ENCODE measurements at places on chromosomes 11 and 22. TPM values are rescaled to one million over a fixed set of nuclear protein-coding genes. Genes with fewer than 3 reads are reported as not detected.

TST gene
- 3.7 TPM for total RNA-seq

CHRDL2 gene
- total RNA-seq = not detected

CCDC87 gene
- total RNA-seq = 0.27 TPM

HIC2 gene
- total RNA-seq = 6.1 TPM

DAGLA gene
- 0.20 TPM for total RNA-seq

DUSP8 gene
- 2.3 TPM for total RNA-seq

GAL3ST1 gene
- total RNA-seq = 0.13 TPM

OR9Q2 gene
- not detected for total RNA-seq

DNA sequence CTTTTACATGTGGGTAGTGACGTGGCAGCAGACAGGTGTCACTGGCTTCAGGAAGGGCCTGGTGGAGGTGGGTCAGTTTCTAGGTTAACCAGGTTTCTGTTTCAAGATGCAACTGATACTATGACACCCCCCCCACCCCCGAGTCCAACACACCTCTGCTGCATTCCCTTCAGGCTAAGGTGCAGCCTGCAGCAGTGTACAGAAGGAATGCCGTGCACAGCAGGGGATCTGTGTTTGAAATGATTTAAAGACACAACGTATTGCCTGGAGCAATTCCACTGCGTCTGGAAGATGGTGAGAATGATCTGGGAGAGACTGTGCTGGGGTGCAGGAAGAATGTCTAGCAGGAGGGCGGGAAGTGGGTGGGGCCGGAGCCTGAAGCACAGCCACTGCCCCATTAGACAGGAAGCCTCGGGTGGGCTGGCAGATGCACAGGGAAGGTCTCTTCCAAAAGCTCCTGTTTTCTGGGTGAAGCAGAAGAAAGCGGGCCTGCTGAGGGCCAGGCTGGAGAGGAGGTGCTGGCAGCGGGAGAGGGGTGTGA is 11.9 kb upstream of the TESMIN start:
- H3K4me3 ChIP-seq = no peak overlapping the region
- H3K27me3 ChIP-seq = no peaks in the 10 kb centered on the region
- H3K4me1 ChIP-seq = no peaks in the 10 kb centered on the region
- H3K27ac ChIP-seq = no peak overlapping the region
- peaks cover 17% of the 10 kb centered on the region for H3K36me3 ChIP-seq

- H3K36me3 ChIP-seq = no peaks in the 10 kb centered on the region
- no peak for DNase-seq
- no peak overlapping the region for H3K27ac ChIP-seq
- H3K4me1 ChIP-seq = no peaks in the 10 kb centered on the region
Measured at GRCh38 chr11:92837595-92837994, 131.9 kb upstream of the MTNR1B start.

- no peak overlapping the region for H3K27ac ChIP-seq
- no peaks in the 10 kb centered on the region for H3K36me3 ChIP-seq
- H3K27me3 ChIP-seq = no peaks in the 10 kb centered on the region
- peaks cover 16% of the 10 kb centered on the region for H3K4me1 ChIP-seq
- no peak for DNase-seq
Measured at GRCh38 chr11:123235656-123236261, 40.7 kb upstream of the CLMP start.

DNA sequence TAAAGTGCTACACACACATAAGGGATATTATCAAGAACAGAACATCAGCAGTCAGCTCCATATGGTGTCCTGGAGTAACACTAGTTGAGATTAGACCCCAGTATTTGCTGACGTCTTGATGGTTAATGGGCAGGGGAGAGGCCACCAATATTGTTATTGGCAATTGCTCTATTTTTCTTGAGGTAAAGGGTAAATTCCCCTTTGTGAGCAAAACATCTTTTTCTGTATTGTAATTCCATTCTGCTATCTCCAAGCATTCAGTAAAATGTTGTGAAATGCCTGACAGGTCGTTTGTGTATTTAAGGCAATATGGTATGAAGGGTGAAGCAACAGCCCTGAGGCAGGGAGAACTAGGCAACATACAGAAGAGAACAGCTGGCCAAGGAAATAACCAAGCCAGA is 21.9 kb downstream of the PC start:
- no peaks in the 10 kb centered on the region for H3K4me1 ChIP-seq
- DNase-seq = no peak
- H3K36me3 ChIP-seq = no peaks in the 10 kb centered on the region
- no peaks in the 10 kb centered on the region for H3K27me3 ChIP-seq
- H3K4me3 ChIP-seq = no peak overlapping the region
- no peak overlapping the region for H3K27ac ChIP-seq

DNA sequence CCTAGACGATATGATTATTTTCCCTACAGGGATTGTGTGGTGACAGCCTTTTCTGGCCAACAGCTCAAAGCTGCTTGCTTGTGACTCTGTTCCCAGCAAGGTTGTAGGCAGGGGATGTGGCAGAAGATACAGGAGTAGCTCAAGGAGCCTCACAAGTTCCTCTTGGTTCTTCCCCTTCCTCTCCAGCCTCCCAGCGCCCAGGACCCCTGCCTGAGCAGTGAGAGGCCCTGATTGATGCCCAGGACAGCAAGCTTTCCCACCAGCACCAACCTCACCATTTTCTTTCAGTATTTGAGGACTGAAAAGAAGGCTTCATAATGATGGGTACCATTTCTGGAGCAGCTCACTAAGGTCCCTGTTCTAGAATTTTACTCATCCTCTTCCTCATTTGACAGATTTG is 248.0 kb downstream of the TENM4 start:
- H3K27me3 ChIP-seq = no peaks in the 10 kb centered on the region
- no peak overlapping the region for H3K4me3 ChIP-seq
- no peak for DNase-seq
- no peaks in the 10 kb centered on the region for H3K36me3 ChIP-seq
- H3K27ac ChIP-seq = no peak overlapping the region
- no peaks in the 10 kb centered on the region for H3K4me1 ChIP-seq

GRCh38 chr11:18392434-18393321 is 1.7 kb upstream of the LDHA start:
- no peaks in the 10 kb centered on the region for H3K27me3 ChIP-seq
- no peak overlapping the region for H3K4me3 ChIP-seq
- peaks cover 17% of the 10 kb centered on the region for H3K4me1 ChIP-seq
- H3K27ac ChIP-seq = peak overlapping the region; percentile 1

GRCh38 chr11:61345954-61346843 is 13.2 kb downstream of the TKFC start:
- no peak overlapping the region for H3K27ac ChIP-seq
- H3K27me3 ChIP-seq = no peaks in the 10 kb centered on the region
- peaks cover 15% of the 10 kb centered on the region for H3K36me3 ChIP-seq
- H3K4me1 ChIP-seq = no peaks in the 10 kb centered on the region
- H3K4me3 ChIP-seq = no peak overlapping the region

DNA sequence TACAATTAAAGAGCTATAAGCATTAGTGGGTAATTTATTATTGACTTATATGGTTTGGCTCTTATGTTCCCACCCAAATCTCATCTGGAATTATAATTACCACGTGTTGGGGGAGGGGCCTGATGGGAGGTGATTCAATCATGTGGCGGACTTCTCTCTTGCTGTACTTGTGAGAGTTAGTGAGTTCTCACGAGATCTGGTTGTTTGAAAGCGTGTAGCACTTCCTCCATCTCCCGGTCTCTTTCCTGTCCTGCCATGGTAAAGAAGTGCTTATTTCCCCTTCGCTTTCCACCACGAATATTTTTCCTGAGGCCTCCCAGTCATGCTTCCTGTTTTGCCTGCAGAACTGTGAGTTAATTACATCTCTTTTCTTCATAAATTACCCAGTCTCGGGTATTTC is 28.1 kb upstream of the CHORDC1 start:
- H3K27me3 ChIP-seq = no peaks in the 10 kb centered on the region
- H3K27ac ChIP-seq = no peak overlapping the region
- no peak overlapping the region for H3K4me3 ChIP-seq
- no peaks in the 10 kb centered on the region for H3K4me1 ChIP-seq
- no peaks in the 10 kb centered on the region for H3K36me3 ChIP-seq

- DNase-seq = no peak
- no peaks in the 10 kb centered on the region for H3K4me1 ChIP-seq
- no peak overlapping the region for H3K27ac ChIP-seq
- H3K27me3 ChIP-seq = no peaks in the 10 kb centered on the region
Measured at GRCh38 chr11:134202661-134203060, 21.1 kb downstream of the NCAPD3 start.

DNA sequence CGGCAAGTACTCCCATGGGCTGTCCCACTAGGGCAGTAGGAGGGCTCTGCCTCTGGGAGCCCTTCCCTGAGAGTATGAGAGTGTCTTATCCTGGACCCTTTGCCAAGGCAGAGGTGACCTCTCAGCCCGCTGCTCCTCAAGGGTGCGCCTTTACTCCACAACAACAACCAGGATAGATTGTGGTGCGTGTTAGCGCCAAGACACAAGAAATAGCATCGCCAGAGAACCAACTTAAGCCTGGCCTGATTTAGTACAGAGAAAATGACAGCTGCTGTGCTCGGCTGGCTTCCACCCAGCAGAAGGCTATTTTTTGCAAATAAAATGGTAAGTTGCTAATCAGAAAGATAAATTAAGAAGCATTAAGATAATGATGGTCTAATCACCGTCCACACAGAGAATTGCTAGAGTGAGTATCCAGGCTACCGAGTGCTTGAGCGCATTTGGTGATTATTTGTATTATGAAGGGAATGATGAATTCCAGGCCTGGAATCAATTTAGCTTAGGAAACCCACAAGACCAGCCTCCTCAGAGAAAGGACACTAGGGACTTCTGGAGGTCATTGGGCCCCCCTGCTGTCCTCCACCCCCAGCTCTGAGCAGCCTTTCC is 119.8 kb downstream of the PKNOX2 start:
- H3K27me3 ChIP-seq = no peaks in the 10 kb centered on the region
- DNase-seq = no peak
- H3K4me3 ChIP-seq = no peak overlapping the region

- no peaks in the 10 kb centered on the region for H3K27me3 ChIP-seq
- no peaks in the 10 kb centered on the region for H3K36me3 ChIP-seq
- H3K4me3 ChIP-seq = no peak overlapping the region
- H3K4me1 ChIP-seq = no peaks in the 10 kb centered on the region
- no peak overlapping the region for H3K27ac ChIP-seq
- no peak for DNase-seq
Measured at GRCh38 chr11:122900587-122901202, 18.1 kb downstream of the JHY start.

- no peaks in the 10 kb centered on the region for H3K27me3 ChIP-seq
- no peak overlapping the region for H3K27ac ChIP-seq
- peaks cover 34% of the 10 kb centered on the region for H3K36me3 ChIP-seq
- H3K4me3 ChIP-seq = no peak overlapping the region
- H3K4me1 ChIP-seq = no peaks in the 10 kb centered on the region
Measured at GRCh38 chr11:77619576-77620198, 17.9 kb downstream of the CLNS1A start.

DNA sequence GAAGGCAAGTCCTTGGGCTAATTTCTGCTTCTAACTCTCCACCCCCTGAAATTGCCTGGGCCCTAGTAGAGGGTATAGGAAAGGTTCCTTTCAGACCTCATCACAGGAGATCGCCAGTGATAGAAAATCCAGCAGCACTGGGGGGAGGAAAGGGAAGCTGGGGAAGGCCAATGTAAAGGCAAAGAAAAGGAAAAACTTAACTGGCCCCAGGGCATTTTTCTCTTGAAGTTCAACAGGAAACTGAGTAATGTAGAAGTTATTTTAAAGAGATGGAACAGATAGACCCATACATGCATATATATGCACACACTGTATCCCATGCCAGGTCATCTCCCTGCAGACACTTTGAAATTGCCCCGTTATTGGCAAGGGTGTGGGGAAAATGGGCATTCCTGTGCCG is 134.0 kb downstream of the TRIM44 start:
- DNase-seq = no peak
- no peaks in the 10 kb centered on the region for H3K36me3 ChIP-seq
- no peak overlapping the region for H3K27ac ChIP-seq
- no peak overlapping the region for H3K4me3 ChIP-seq
- H3K27me3 ChIP-seq = no peaks in the 10 kb centered on the region

DNA sequence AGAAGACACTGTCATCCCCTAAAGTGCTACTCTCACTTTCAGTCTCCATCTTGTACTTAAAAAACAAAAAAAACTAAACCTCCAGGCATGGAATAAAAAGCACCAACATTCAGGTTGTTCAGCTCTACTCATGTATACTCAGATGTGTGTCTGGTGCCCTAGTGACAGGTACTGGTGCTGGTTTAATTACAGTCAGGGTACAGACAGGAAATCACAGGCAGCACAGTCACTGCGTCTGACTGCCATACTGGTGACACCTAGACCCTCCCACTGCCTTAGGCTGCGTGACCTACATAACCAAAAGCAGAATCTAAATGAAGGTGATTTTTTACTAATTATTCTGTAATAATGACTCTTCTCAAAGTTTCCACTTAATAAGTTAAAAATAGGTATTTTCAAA is at the start of gene ARHGAP32:
TSS of gene ARHGAP32 (minus strand) at position 176 of the 400 bp plus-strand sequence. CDS start at position 49, 127 bp downstream.
- no peaks in the 10 kb centered on the region for H3K27me3 ChIP-seq
- no peaks in the 10 kb centered on the region for H3K4me1 ChIP-seq
- no peaks in the 10 kb centered on the region for H3K36me3 ChIP-seq

DNA sequence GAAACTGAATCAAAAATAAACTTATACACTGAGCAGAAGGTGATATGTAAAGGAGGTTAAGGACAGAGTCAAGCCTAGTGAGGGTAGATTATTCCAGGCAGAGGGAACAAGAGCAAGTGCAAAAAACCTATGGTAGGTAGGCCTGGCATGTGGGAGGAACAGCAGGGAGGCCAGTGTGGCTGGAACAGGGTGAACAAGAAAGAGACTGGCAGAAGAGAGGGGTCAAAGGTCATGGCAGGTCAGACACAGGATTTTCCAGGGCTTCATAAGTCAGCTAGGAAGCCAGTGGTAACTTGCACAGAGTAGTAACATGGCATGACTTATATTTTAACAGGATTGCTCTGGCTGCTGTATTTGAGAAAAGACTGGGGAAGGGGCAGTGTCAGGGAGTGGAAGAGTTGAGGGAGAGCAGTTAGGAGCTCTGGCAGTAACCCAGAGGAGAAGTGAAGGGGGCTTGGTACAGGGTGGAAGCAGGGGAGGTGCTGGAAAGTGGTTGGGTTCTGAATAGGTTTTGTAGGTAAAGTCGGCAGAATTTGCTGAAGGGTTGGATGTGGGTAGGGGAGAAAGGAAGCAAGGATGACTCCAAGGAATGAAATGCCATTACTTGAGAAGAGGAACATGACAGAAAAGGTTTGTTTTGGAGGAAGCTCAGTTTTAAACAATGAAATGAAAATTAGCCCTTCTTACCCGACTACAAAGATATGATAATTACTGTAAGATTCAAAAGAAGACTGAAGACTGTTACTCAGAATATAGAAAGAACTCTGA is 86.2 kb downstream of the ZNRF3 start:
- no peak for DNase-seq
- H3K36me3 ChIP-seq = no peaks in the 10 kb centered on the region
- no peaks in the 10 kb centered on the region for H3K27me3 ChIP-seq
- H3K27ac ChIP-seq = no peak overlapping the region
- H3K4me1 ChIP-seq = no peaks in the 10 kb centered on the region

GRCh38 chr11:72969894-72970335 is 155.7 kb downstream of the ATG16L2 start:
- no peak overlapping the region for H3K4me3 ChIP-seq
- no peak overlapping the region for H3K27ac ChIP-seq
- H3K27me3 ChIP-seq = no peaks in the 10 kb centered on the region
- no peak for DNase-seq

- H3K27ac ChIP-seq = no peak overlapping the region
- H3K36me3 ChIP-seq = no peaks in the 10 kb centered on the region
- no peaks in the 10 kb centered on the region for H3K27me3 ChIP-seq
- H3K4me1 ChIP-seq = no peaks in the 10 kb centered on the region
- DNase-seq = no peak
Measured at GRCh38 chr11:101931692-101932091, 15.4 kb upstream of the ANGPTL5 start.

Measured in CD8-positive, alpha-beta memory T cell (primary cell).